Occipital lobe (tissue), 3 donors: ENCODE measurements at places on chromosomes 3 and 15. TPM values are rescaled to one million over a fixed set of nuclear protein-coding genes. Genes with fewer than 3 reads are reported as not detected.

SRGAP3 gene
- total RNA-seq, result 89.5 TPM

CHRNA7 gene
- 4.4 TPM for total RNA-seq

C3orf20 gene
- 0.16 TPM for total RNA-seq

GMPS gene
- total RNA-seq, result 50.2 TPM

TMC3 gene
- total RNA-seq, result 0.47 TPM

TJP1 gene
- 48.7 TPM for total RNA-seq

FBXO40 gene
- 0.31 TPM for total RNA-seq

B3GNT5 gene
- 24.0 TPM for total RNA-seq

NDUFB4 gene
- total RNA-seq, result 34.6 TPM

NEDD4 gene
- 7.2 TPM for total RNA-seq

TNNC1 gene
- total RNA-seq, result not detected

TEX55 gene
- not detected for total RNA-seq

AQP9 gene
- under 0.01 TPM for total RNA-seq

GRIP2 gene
- 9.7 TPM for total RNA-seq

C3orf52 gene
- 0.31 TPM for total RNA-seq
